ENCODE measurements at places on chromosomes 5 and 9. TPM values are rescaled to one million over a fixed set of nuclear protein-coding genes. Genes with fewer than 3 reads are reported as not detected.

GRCh38 chr9:90839183-90839728, 37.6 kb downstream of the SYK start:
- no peak for DNase-seq

Gene KDM3B
- total RNA-seq = 60.4 TPM

Gene PHYHD1
- 13.5 TPM for total RNA-seq

Gene CCNJL
- total RNA-seq = 3.2 TPM

DNA sequence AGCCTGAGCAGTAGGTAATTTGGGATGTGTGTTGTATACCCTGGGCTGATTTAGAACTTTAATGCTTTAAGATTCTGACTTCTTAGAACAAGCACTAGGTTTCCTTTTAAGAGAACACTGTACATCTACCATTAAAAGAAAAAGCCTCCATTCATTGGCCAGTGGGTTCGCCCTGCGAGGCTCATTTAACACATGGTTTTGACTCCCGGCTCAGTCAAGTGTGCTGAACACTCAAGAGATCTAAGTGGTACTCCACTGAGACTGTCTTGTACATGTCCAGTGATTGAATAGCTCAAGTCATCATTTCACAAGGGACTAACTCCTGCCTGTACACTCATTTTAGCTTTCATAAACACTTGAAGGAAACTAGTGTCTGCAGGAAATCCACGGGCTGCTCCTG, 3.9 kb downstream of the FUBP3 start:
- no peak for DNase-seq

DNA sequence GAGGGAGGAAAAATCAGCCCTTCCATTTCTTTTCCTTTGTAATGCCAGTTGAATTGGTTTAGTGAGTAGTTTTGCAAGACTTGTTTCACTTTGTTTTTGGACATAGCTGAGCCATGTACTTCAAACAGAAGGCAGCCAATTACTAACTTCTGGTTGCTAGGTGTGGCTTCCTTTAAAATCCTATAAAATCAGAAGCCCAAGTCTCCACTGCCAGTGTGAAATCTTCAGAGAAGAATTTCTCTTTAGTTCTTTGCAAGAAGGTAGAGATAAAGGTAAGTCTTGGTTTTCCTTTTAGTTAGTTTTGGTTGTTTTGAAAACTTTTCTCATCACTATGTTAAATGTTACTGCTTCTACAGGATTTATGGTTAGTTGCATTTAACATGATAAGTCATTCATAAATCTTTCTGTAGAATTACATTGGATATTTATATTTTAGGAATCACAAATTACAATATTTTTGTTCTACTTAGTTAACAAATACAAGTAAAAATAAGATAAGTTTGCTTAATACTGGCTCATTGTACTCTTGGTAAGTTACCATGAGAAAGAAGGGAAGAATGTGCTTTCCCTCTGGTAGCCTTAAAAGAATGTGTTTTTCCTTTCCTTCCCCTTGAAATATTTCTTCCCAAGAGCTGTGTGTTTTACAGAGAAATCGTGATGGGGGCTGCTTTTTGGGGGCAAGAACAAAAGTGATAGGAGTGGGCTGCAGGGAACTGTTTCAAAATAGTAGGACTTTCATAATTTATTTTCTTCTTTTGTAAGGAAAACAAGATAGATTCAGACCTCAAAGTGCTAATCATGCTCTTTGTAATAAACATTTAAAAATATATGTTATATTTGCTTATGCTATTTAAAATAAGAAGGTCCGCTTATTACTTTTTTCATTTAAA, at the start of gene ANXA1:
TSS of gene ANXA1 (plus strand) at position 213 of the 890 bp plus-strand sequence. CDS start 6,671 bp downstream, outside the sequence.
- DNase-seq = peak; percentile 90

DNA sequence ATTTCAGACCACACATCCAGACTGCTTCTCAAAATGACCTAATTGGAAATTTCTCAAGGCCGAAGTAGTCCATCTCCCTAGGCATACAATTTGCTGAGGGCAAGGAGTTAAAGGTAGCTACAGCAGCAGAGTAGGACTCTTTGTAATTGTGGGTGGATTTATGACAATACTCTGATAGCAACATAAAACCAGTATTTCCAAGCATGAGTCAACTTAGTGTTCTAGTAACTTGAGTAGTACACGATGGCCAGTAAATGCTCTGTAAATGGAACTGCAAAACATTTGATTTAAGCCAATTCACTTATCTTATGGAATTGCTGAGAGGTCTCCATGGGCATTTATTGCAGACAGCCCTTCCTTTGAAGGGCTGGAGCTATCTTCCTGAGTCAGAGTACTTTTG, 352.2 kb downstream of the PLK2 start:
- DNase-seq = no peak

GRCh38 chr5:30150231-30150630, 1043.3 kb upstream of the CDH6 start:
- DNase-seq = no peak

Gene SOHLH1
- total RNA-seq = not detected

DNA sequence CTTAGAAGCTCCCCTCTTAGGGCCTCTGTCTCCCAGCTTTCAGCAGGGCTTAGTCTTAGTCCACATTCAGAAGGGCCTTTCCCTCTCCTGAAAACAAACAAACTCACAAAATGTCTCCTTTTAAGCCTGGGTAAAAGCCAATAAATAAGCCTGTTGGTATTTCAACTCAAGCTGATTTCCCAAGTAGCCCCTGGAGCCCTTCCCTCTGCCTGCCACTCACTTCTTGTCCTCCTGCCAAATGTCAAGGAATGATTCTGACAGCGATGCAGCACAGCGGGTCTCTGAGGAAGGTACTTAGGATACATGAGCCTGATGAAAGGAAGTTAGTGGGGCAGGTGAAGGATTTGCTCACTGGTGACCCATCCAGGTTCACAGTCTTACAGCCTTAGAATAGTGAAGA, 210.5 kb downstream of the PJA2 start:
- no peak for DNase-seq

GRCh38 chr5:135153259-135153658, 119.2 kb upstream of the PITX1 start:
- no peak for DNase-seq

Gene ATP6V1G1
- total RNA-seq = 129 TPM

GRCh38 chr5:74064225-74064624, 438.2 kb downstream of the ARHGEF28 start:
- DNase-seq = no peak

GRCh38 chr9:89773170-89773569, 168.4 kb downstream of the GADD45G start:
- DNase-seq = no peak

GRCh38 chr5:148125641-148126040, 42.7 kb upstream of the SPINK14 start:
- DNase-seq = no peak

GRCh38 chr5:104914536-104915070, 1352.0 kb upstream of the NUDT12 start:
- no peak for DNase-seq

DNA sequence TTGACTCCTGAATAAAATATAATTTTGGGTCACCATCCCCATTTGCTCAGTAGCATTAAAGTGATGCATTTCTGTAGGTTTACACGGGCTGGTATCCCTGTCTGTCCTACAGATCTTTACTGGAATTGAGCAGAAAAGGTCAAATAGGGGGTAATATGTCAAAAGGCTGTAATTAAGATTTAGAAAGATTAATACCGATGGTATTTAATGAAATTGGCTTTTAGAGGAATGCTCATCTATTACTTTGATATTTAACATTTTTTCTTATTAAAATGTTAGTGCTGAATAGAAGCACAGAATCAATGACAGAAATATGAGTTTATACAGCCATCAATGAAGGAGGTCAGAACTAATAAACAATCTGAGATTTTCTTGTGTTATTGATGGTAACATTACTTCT, 1762.2 kb upstream of the WWC1 start:
- DNase-seq = no peak

GRCh38 chr5:72369711-72370110, 49.5 kb downstream of the PTCD2 start:
- DNase-seq = no peak
